ENCODE measurements at places on chromosomes 1 and 21. TPM values are rescaled to one million over a fixed set of nuclear protein-coding genes. Genes with fewer than 3 reads are reported as not detected.

GRCh38 chr1:10187026-10187334 lies 23.4 kb upstream of the KIF1B start:
- H3K36me3 ChIP-seq, result no peaks in the 10 kb centered on the region
- no peaks in the 10 kb centered on the region for H3K27me3 ChIP-seq
- no peak overlapping the region for H3K27ac ChIP-seq
- H3K4me3 ChIP-seq, result no peak overlapping the region
- H3K4me1 ChIP-seq, result no peaks in the 10 kb centered on the region
- DNase-seq, result no peak

- H3K4me3 ChIP-seq, result no peak overlapping the region
- H3K4me1 ChIP-seq, result peaks cover 7% of the 10 kb centered on the region
- no peak overlapping the region for H3K27ac ChIP-seq
- no peak for DNase-seq
- no peaks in the 10 kb centered on the region for H3K27me3 ChIP-seq
These were observed 21.3 kb upstream of the COL18A1 start for GRCh38 chr21:45383615-45384201.

- H3K36me3 ChIP-seq, result peaks cover 6% of the 10 kb centered on the region
- peaks cover 10% of the 10 kb centered on the region for H3K4me1 ChIP-seq
- no peak for DNase-seq
- no peaks in the 10 kb centered on the region for H3K27me3 ChIP-seq
- no peak overlapping the region for H3K27ac ChIP-seq
- no peak overlapping the region for H3K4me3 ChIP-seq
These were observed 3.8 kb upstream of the NPHP4 start for GRCh38 chr1:5995871-5996630.

ZBTB37 gene
- 14.2 TPM for total RNA-seq

DNA sequence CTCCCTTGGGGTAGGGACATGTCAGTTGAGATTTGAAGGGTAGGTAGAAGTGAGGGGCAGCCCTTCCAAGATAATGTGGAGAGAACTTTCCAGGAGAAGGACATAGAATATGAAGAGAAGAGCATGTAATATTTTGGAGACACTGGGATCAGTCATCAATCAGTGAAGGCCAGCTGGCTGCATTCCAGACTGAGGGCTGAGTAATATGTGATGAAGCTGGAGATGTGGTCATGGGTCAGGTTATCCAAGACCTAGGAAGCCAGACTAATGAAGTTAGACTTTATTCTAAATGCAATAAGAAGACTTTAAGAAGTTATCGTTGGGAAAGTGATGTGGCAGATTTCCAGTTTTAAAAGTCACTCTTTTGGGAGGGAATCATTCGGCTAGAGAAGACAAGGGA lies 262.0 kb downstream of the HMCN1 start:
- no peaks in the 10 kb centered on the region for H3K27me3 ChIP-seq
- H3K36me3 ChIP-seq, result no peaks in the 10 kb centered on the region
- no peak overlapping the region for H3K27ac ChIP-seq
- no peaks in the 10 kb centered on the region for H3K4me1 ChIP-seq
- no peak overlapping the region for H3K4me3 ChIP-seq
- peak; percentile 64 for DNase-seq

GRCh38 chr1:24302209-24302611 lies 16.9 kb upstream of the GRHL3 start:
- DNase-seq, result no peak
- no peaks in the 10 kb centered on the region for H3K36me3 ChIP-seq
- no peak overlapping the region for H3K27ac ChIP-seq

- no peak overlapping the region for H3K4me3 ChIP-seq
- no peak overlapping the region for H3K27ac ChIP-seq
- no peaks in the 10 kb centered on the region for H3K27me3 ChIP-seq
- DNase-seq, result no peak
- no peaks in the 10 kb centered on the region for H3K36me3 ChIP-seq
These were observed 112.9 kb downstream of the PTPN14 start for GRCh38 chr1:214438530-214438929.

PODN gene
- total RNA-seq, result 603 TPM

All from tibial nerve (tissue), 4 donors.